ENCODE measurements at places on chromosomes 2 and 18. TPM values are rescaled to one million over a fixed set of nuclear protein-coding genes. Genes with fewer than 3 reads are reported as not detected.

- DNase-seq, result no peak
These were observed 151.4 kb downstream of the HNMT start for GRCh38 chr2:138115666-138116065.

- DNase-seq, result no peak
These were observed 66.5 kb downstream of the DPP4 start for GRCh38 chr2:162007447-162008040.

- no peak for DNase-seq
These were observed 12.1 kb downstream of the RNF149 start for GRCh38 chr2:101296371-101296770.

DNA sequence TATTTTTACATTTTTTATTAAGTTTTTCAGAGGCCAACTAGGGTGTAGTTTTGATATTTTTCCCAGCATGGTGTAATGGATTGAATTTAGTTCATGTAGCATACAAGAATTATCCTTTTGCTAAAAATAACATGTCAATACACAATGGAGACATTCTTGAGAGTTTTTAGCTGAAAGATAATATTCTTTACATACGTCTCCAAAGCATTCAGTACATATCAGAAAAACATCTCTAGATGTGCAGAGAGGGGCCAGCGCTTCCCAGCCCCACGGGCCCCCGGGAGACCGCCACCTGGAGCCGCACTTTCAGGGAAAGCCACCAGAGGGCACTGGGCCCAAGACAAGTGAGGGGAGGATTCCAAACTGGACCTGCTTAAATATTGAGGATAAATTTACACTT is 499.4 kb downstream of the GALR1 start:
- DNase-seq, result no peak

DNA sequence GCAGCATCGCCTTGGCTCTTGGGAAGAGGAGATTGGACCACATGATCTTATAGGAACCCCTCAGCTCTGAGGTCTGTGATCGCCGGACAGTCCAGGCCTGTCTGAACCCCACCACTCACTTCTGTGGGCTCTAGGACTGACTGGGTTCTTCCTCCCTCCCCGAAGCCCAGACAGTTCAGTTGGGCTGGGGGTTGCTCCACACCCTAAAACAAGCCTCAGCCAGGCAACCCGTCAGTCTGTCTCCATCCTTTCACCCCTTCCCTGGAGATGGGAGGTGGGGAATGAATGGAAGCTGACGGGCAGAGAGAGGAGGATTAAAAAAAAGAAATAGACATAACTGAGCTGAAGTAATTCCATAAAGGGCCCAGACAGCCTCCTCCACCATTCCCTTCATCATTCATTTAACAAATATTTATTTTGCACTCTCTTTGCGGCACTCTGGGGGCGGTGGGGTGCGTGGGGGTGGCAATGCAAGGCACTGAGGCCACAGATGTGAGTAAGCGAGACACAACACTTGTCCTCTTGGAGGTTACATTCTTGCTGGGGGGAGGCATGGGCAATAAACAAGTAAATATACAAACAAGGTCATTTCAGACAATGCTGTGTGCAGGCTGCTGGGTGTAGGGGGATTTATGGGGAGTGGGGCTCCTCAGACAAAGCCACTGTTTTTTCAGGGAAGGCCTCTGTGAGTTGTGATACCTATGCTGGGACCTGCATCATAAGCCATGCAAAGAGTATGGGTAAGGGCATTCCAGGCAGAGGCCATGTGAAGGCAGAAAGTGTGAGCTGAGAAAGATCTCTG is 12.9 kb downstream of the WNT10A start:
- no peak for DNase-seq

GRCh38 chr18:7848054-7848412 is 280.9 kb downstream of the PTPRM start:
- DNase-seq, result no peak

DNA sequence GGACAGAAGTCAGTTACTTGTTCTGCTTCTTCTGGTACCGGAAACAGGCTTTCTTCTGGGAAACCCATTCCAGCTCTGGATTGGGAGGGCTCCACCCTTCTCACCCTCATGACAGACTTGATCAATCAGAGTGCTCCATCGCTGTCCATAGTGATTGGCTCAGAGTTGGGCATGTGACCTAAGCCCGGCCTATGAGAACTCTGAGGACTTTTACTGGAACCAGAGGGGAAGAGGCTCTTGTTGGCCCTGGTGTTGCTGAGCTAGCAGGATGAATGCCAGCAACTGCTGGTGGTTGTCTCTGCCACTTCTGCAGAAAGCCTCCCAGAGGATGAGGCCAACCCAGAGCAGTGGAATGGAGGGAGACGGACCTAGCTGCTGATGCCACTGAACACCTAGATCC is 33.3 kb downstream of the TMEM37 start:
- no peak for DNase-seq

- DNase-seq, result no peak
These were observed 60.7 kb downstream of the USP34 start for GRCh38 chr2:61410185-61410584.

Gene GPR45
- total RNA-seq, result not detected

Gene CRYGC
- not detected for total RNA-seq

Gene C2orf80
- total RNA-seq, result not detected

Gene RAX
- not detected for total RNA-seq

Gene UGT1A5
- total RNA-seq, result 3.7 TPM
